CD4-positive, CD25-positive, alpha-beta regulatory T cell (primary cell): ENCODE measurements at places on chromosomes 1 and 21. TPM values are rescaled to one million over a fixed set of nuclear protein-coding genes. Genes with fewer than 3 reads are reported as not detected.

CD48 gene
- polyA plus RNA-seq, result 239 TPM

CA6 gene
- not detected for polyA plus RNA-seq

CGN gene
- not detected for polyA plus RNA-seq

S100A8 gene
- not detected for polyA plus RNA-seq

CD1E gene
- polyA plus RNA-seq, result not detected

PM20D1 gene
- 3.9 TPM for polyA plus RNA-seq
